Adipocyte (in vitro differentiated cells): ENCODE measurements at places on chromosomes 7 and 10.

DNA sequence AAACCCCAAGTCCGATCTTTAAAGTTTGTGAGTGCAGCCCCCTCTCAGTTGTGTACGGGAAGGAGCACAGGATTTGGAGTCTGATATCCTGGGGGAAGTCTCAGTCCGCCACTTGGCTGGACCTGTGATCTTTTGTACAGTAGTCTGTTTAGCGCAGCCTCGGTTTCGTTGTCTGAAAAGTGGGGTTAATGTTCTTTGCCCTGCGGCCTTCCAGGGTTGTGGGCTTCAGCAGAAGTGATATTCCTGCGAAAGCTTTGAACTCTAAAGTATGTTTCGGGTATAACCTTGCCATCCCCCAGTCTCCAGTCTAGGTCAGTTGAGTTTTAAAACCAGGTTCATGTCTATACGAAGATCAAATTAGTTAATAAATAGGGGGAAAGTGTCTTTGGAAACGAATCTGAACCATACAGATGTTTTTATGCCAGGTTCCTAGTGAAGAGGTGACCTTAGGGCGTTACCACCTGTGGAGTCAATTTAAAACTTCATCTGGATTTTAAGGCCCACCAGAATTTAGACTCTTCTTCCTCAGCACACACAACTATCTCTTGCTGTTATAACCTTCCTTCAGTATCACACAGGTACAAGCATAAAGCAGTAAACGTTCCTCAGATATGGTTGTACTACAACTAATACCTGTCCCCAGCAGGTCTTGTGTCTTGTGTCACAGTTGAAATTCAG is 904 bp downstream of the R3HCC1L start:
- DNase-seq, result no peak

GRCh38 chr10:14608381-14609001 is 166.2 kb downstream of the FAM107B start:
- DNase-seq, result no peak

- peak; percentile 78 for DNase-seq
Observed at GRCh38 chr7:76262683-76263402, 39.6 kb upstream of the HSPB1 start.

GRCh38 chr10:74072503-74072902 is 74.6 kb downstream of the VCL start:
- DNase-seq, result peak; percentile 44

GRCh38 chr10:116076621-116077020 is 196.4 kb downstream of the GFRA1 start:
- no peak for DNase-seq

DNA sequence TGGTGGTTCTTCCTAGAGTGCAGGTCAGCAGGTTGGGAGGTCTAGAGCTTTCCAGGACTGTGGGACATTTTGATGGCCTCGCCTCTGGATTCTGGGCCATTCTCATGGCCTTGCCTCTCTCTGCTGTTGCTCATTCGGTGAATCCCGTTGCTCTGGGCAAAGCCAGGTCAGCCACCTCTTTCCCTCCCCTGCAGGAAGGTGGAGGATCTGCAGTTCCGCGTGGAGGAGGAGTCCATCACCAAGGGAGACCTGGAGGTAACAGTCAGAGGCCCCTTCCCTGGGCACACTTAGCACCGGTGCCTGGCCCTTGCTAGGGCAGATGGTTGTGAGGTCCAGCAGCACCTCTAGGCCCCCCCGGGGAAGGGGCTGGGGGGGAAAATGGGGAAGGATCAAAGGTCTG is 74.9 kb downstream of the CLIP2 start:
- DNase-seq, result no peak
